ENCODE measurements at places on chromosomes 1 and 21.

DNA sequence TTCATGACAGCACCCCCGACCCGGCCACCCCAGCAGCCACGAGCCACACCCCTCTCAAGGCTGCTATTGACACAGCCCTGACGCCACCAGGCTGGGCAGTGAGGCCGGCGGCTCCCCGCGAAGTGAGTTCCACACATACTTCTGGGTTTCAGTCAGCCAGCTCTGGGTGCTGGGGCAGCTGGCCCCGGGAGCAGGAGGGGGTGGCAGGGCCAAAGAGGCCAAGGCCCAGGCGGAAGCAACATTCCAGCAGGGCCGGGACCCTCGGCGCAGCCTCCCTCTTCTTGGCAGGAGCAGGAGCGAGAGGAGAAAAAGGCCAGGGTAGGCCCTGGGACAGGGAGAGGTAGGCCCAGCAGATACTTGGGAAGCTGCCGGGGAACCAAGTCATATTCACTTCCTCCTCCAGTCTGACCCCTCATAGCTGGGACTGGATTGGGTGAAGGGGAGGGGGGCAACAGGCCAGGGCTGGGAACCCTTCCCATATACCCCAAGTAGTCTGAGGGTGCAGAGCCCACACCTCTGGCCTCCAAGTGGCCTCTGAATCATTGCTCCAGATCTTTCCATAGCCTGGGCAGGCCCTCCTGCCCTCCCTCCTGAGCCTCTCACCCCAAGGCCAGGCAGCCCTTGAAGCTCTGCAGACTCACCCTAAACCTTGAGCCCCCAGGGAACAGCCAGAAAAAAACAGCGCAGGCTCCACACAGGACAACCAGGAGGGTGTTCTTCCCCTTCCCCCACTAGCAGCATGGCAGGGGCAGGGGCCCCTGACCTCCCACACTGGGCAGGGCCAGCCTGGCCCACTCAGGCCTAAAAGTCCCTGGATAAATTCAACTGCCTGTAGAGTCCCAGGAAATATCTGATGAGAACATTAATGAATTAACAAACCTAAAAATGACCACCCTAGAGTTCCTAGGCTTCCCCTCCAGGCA lies 5.7 kb downstream of the HSPG2 start:
- no peak for DNase-seq

DNA sequence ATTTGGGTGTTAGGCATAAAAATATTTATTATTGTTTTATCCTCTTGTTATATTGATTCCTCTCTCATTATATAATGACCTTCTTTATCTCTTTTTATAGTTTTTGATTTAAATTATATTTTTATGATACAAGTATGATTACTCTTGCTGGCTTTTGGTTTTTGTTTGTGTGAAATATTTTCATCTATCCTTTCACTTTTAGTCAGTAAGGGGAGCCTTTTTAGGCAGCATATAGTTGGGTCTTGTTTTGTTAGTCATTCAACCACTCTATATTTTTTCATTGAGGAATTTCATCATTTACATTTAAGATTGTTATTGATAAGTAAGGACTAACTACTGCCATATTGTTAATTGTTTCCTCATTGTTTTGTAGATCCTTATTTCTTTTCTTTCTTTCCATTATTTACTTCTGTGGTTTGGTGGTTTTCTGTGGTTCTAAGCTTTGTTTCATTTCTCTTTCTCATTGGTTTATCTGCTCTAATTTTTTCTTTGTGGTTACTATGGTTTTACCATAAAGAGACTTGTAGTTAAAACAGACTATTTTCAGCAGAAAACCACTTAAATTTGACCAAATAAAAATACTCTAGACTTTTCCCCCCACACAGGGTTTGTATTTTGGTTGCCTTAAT lies 593.1 kb downstream of the NUF2 start:
- DNase-seq = no peak

DNA sequence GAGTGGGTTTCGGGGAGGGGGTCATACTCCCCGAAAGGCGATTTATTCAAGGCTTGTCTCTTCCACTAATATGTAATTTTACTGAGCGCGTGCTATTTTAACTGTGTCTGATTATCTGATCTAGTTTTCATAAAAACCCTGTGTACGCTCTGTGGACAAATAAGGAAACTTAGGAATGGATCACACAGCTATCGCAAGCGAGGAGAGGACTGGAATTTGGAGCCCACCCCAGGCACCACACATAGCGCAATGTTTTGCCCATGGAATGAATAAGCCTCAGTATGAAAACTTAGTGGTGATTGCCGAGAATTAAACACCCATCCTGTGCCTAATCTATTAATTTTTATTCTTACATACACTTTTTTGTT lies 9.8 kb upstream of the RAB42 start:
- no peak for DNase-seq

- DNase-seq = no peak
Observed at GRCh38 chr1:178683291-178683690, 41.8 kb upstream of the RALGPS2 start.

DNA sequence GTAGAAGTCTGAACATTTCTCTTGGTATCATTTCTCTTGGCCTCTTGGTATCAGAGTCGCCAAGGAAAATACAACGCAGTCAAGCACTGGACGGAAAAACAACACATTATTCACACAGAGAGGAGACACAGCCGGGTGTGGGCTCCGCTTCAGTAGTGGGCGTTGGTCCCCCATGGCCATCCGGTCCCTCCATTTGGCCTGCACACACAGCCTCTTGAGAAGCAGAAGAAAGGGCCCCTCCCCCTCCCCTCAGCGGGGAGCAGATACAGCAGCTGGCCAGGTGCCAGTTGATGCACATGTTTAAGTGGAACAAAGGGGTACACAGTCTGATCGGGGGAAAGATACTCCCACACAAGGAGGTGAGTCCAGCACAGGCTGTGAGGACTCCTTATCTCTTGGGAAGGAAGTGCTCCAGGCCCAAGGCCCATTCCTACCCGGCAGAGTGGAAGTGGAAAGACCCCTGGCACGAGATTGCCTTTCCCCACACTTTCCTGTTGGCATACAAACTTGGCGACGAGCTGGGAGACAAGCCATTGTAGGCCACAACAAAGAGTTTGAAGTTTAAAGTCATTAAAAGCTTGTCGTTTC lies 311.3 kb downstream of the FAM72C start:
- DNase-seq = no peak

- no peak for DNase-seq
Observed at GRCh38 chr1:186272486-186272885, 102.6 kb downstream of the TPR start.

DNA sequence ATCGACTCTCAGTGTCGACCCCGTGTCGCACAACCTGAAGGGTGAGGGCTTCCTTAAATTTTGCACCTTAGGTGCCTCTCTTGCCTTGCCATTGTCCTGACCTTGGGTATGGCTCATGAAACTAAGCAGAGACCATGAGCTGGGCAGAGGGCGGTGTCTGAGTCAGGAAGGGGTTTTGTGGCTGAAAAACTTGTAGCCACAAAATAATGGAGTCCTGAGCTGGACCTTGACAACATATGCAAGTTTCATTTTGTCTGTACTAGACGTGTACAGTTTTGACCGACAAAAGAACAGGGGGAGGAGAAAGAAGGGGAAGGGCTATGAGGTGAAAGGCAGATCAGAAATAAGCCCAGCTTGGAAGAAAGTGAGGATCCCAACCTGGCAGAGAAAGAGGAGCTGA lies 8.3 kb upstream of the RUNX1 start:
- DNase-seq = no peak

DNA sequence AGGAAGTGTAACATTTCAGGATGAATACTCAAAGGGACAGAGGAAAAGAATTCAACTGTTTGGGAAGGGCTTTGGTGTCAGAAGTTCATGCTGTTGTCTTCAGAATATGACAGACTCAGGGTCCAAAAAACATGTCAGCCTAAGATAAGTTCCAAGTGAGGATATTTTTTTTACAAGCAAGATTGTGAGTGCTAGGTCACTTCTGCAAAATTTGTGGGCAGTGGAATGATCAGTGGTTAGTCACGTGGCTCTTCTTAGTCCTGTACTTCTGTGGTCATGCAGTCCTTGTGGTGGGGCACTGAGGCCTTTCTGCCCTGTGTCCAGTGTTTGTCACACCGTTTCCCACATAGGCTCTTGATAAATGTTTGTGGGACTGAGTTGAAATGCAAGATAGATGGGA lies 5.2 kb downstream of the RGL1 start:
- no peak for DNase-seq

- no peak for DNase-seq
Observed at GRCh38 chr1:213820362-213821149, 167.2 kb upstream of the PROX1 start.

GRCh38 chr21:44846485-44847260 lies 26.8 kb downstream of the PTTG1IP start:
- DNase-seq = no peak

DNA sequence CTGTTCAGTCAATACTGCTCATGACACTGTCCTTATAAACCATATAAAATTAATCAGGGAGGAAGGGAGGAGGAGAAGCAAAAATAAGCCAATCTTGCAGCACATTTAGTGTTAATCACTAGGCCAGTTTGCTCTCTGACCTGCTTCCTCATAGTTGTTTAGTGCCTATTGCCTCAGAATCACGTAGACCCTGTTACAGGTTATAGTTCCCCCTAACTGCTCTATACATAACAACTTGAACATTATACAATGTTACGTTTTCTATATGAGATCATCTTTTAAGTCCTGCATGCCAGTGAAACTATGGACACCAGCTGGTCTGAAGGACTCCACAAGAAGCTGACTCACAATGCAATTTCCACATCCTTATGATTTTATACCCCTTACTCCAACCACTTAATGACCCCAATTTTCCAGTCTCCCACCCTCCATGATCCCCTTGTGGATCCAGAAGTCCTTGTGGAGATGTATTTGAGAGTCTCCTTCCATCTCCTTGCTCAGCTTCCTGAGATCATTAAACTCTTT lies 34.9 kb upstream of the TACSTD2 start:
- DNase-seq = no peak

GRCh38 chr1:119752592-119752991 lies 16.1 kb downstream of the HMGCS2 start:
- DNase-seq = no peak

- no peak for DNase-seq
Observed at GRCh38 chr1:205775717-205776056, 405 bp upstream of the RAB29 start.

DNA sequence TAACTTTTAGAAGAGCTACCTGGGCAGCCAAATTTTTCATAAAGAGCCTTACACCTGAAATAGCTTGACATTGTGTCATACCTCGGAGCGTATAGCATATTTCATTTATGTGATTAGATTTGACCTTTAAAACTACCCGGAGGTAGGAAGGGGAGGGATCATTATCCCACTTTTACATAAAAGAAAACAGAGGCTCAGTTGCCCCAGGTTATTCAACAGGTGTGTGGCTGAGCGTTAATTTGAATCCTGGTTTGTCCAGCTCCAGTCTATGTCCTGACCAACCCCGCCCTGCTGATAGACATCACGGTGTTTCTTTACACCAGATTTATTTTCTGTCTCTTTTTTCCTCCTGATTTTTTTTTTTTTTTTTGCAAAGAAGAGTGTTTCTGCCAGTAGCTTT lies 39.7 kb downstream of the PBX1 start:
- no peak for DNase-seq

DNA sequence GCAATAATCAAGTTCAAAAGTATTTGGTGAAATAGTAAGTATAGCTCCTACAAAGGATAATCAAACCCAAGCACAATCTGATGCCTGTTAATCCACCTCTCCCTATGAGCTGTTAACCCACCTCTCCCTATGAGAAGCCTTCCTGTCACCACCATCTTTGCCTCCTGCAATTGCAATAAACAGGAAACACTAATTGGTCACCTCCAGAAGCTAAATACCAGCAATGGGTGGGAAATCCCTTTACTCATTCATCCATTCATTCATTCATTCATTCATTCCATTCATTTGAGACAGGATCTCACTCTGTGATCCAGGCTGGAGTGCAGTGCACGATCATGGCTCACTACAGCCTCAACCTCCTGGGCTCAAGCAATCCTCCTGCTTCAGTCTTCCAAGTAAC lies 132.8 kb downstream of the RERE start:
- no peak for DNase-seq

DNA sequence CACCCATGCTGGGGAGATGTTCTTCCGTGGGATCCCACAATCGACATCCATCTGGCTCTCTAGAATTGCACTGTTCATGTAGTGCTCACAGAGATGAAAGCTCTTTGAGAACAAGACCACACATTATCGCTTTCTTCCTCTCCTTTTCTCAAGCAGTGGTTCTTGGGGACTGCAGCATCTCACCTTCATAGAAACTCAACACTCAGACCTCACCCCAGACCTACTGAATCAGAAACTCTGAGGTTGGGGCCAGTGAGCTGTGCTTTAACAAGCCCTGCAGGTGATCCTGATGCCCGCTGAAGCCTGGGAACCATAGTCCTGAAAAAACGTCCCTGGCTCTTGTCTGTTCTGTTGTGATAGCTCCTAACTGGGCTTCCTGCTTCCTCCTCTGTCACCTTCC lies 251.3 kb upstream of the FGGY start:
- no peak for DNase-seq

GRCh38 chr1:85358702-85359438 lies 82.4 kb upstream of the BCL10 start:
- no peak for DNase-seq

Measured in omental fat pad (tissue), 4 donors.